ENCODE measurements at places on chromosomes 7 and 10.
A peak's percentile ranks its signal among the peaks of the same experiment; 100 is the strongest.

GRCh38 chr10:2487921-2488320 is 579.4 kb upstream of the PFKP start:
- DNase-seq = no peak

DNA sequence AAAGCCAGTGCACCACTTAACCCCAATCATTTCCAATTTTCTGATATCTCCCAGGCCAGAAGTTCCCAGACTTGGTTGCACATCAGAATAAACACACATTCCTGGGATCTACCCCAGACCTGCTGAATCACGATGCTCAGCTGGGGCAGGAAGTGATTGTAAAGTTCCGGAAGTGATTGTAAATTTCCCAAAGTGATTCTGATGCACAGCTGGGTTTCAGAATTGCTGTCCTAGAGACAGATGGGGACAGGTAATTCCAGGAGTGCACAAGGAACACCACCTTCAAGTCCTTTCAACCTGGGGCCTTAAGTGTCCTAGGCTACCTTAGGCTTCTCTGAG is 104.2 kb upstream of the EEPD1 start:
- no peak for DNase-seq

GRCh38 chr10:132461103-132461682 is 64.2 kb downstream of the PWWP2B start:
- no peak for DNase-seq

DNA sequence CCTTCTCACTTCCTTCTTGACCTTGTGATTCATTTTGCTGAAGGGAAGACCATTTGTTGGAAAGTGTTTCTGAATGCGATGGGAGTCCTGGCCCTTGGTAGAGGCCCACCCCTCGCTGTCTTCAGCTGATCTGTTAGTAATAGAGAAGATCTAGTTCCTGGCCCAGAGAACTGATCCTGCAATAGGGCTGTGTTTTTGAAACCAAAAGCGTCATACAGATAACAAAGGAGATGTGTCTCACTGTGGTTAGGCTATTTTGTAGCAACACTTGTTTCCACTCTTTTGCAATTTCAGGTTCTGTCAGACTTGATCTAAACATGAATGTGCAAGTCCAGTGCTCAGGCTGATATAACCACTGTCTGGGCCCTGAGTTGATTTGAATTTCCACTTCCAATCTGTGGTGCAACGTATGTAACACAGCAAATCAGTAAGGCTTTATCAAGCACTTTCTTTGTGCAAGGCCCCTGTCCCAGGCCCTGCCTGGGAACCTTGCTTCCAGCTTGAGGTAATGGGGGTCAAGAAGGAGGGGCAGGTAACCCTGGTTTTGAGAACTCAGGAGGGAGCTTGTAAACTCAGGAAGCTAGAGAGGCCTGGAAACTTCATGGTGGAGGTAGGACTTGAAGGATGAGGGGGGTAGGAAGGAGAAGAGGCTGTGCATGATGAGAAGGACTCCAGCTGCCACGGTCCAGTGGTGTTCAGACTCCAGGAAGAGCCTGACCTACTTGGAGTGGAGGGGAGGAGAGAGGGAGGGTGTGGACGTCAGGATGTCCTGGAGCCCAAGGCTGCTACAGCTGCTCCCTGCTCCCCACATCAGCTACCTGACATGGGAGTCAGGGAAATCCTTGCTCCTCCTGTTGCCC is 42.2 kb upstream of the SRGN start:
- no peak for DNase-seq

- no peak for DNase-seq
Observed at GRCh38 chr7:94605031-94605430, 50.9 kb downstream of the SGCE start.

DNA sequence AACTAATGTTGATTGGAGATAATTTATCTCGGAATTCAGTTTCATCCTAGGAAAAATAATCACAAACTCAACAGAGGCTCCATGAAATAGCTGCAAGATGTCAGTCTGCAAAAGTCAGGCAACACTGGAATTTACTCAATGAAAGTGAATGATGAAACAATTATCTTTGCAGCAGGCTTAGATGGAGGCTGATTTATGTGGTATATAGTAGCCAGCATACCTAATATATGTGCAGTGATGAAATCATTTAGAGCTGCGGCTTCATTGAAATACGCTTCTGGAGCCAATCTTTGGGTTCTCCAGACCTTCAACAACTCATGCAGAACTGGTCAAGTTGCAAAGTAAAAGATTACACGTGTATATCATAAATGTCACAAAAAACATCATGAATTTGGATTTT is 113.3 kb downstream of the ITGA8 start:
- DNase-seq = no peak

GRCh38 chr7:7639847-7640220 is 718 bp upstream of the UMAD1 start:
- no peak for DNase-seq

DNA sequence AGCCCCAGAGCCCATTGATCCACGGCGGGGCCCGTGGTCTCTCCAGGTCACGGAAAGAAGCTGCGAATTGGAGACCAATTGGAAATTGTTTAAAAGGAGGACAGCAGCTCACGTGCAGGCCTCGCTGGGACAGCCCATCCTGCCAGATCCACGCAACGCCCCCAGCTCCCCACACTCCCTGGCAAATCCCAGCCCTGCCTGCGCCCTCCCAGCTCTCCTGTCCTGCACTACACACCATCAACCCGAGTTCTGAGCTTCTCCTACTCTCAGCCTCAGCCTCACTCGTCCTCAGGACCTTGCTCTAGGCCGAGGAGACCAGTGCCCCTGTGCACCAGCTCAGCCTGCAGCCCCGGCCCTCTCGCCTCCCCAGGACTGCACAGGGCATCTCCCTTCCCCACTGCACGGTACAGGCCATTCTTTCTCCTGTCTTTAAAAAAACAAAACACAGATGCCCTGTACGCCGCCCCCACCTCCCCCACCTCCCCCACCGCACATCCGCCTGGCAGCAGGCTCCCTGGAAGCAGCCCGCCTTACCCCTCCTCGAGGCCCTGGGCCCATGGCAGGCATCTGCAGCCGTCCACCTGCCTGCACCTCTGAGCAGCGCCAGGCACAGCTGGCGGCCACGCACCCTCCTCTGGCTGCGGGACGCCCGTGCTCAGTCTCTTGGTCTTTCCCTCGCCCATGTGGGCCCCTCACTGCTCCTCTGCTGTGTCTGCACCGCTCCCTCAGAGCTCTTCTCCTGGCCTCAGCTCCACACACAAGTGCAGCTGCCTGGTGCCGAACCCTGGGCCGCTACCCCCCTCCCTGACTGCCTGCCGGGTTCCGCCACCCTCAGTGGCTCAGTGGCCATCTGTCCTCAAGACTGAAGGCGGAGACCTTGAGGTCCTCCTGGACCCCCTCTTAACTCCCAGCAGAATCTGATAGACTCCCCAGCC is 48.5 kb upstream of the SUN1 start:
- DNase-seq = peak; percentile 18

DNA sequence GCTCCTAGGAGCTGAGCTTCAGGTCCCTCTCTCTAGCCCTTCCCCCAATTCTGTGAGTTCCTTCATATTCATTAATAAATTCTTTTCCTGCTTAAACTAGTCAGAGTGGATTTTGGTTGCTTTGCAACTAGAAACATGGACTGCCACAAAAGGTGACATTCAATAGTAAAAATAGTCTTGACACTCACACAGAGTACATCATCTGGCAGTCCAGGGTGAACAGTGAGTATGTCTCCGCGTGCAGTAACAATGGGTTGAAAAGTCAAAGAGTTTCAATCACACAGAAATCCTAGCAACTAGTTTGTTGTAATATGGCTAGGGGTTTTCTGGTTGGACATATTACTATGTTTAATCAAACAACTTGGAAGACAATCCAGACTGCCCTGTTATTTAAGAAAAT is 168.8 kb upstream of the TBX20 start:
- DNase-seq = no peak

GRCh38 chr7:31120800-31121513 is 68.8 kb downstream of the ADCYAP1R1 start:
- no peak for DNase-seq

GRCh38 chr7:100132697-100133151 is 6.0 kb downstream of the MBLAC1 start:
- peak; percentile 86 for DNase-seq

- DNase-seq = no peak
Observed at GRCh38 chr7:39525926-39526325, 40.3 kb upstream of the YAE1 start.

GRCh38 chr10:123083811-123084210 is 52.0 kb upstream of the HMX3 start:
- DNase-seq = no peak

GRCh38 chr7:12909483-12909882 is 222.1 kb downstream of the ARL4A start:
- DNase-seq = no peak

DNA sequence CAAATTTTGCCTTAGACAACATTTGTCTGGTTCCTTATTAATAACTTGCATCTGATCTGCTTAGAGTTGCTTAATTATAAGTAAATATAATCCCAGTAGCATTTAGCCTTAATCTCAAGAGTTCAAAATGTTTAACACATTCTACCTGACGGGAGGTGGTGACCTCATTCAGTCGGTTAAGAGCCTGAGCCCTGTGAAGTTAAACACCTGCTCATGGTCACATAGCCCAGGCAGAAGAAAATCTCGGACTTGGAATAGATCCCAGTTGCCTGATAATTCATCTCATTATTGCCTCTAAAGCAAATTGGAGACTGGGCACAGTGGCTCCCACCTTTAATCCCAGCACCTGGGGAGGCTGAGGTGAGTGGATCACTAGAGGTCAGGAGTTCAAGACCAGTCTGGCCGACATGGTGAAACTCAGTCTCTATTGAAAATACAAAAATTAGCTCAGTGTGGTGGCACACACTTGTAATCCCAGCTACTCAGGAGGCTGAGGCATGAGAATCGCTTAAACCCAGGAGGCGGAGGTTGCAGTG is 18.6 kb upstream of the ASCC1 start:
- peak; percentile 37 for DNase-seq

DNA sequence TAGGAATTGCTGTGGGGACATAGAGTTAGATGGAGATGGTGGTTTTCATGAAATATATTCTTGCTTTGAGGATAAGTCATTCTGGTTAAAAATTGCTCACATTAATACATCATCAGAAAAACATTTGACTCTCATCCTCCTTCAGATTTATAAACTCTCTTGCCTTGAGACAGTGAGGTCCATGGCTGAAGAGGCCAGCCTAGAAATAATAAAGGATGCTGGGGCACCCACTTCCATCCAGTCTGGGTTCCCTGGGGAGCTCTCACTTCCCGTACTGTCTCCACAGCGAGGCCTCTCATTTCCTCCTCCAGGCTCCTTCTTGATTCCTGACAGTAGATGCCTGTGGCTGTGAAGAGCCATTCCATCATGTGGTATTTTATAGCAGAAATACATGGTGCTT is 73.3 kb upstream of the PRKG1 start:
- no peak for DNase-seq

- DNase-seq = no peak
Observed at GRCh38 chr10:114310346-114310745, 71.3 kb downstream of the VWA2 start.

DNA sequence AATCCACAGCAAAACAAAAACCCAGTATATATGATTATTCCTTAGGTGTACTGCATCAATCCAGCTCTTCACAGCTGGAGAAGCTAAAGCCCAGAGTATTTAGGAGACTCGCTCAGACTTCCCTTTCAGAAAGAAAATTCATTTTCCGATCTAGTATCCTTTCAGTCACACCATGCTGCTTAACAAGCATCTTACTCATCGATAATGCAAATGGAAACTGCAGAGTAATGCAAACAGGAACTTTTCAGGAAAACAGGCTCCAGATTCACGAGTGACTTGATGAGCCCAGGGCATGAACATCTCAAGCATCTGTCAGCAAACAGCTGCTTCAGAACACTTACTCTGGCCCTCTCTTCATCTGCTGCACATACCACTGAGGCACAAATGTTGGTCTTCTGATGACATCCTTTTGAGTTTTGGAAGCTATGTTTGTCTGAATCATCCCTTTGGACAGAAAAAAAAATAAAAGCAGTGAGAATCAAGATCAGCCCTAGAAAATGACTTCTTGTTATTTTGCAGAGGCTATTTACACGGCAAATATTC is 24.9 kb upstream of the ZC3HAV1L start:
- DNase-seq = no peak

DNA sequence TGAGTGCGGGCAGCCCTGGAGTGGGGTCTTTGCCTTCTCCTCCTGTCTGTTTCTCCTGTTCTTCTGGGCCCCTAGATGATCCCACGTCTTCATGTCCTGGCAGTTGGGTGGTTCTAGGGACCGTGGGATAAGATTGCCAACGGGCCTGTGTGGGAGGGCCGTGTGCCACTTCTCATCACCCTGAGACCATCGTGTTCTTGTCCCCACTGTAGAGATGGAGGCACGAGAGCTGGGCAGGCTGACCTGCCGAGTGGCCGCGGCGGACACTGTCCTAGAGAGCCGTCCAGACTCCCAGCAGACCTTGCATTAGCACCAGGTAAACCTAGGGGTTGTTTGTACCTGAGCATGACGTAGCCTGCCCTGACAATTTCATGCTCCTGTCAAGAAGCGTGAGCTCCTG is 18.5 kb upstream of the UBE3C start:
- DNase-seq = no peak

DNA sequence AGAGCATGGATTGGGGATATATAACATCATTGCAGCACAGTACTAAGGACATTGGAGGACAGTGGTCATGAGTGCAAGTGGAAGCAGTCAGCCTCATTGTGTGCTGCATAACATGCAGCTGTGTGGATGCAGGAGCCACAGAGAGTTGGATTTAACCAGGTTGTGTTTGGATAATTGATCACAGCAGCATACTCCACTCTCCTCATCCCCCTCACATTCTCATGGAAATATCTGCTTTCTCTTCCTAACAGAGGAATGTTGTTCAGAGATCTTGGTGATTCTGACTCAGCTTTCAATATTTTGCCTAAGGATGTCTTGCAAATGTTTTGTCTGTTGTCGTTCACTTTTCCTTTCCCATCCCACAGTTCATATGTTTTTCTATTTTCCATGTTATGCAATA is 31.8 kb upstream of the LSM8 start:
- no peak for DNase-seq

DNA sequence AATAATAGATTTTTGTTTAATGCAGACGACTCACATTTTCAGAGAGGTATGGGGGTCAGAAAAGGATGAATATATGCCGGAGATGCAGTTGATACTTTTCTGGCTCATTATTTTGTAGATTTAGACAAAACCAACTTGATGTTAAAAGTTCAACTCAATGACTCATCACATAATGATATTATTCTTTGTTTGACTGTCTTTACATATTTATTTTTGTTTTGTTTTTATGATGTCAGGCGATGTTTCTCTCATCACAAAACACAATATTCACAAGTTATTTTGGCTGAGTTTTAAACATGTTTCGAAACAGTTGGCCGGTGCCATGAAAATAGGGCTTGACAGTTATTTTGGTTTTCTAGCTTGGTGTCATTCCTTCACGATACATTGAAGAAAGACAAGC is 1.3 kb downstream of the GJD4 start:
- DNase-seq = no peak

- DNase-seq = no peak
Observed at GRCh38 chr7:111508387-111508786, 53.9 kb downstream of the IMMP2L start.

GRCh38 chr7:19465861-19466260 is 243.0 kb downstream of the POLR1F start:
- DNase-seq = no peak

GRCh38 chr7:68107968-68108367 is 1111.3 kb downstream of the TYW1 start:
- DNase-seq = no peak

GRCh38 chr10:18345308-18345707 is 205.1 kb downstream of the CACNB2 start:
- no peak for DNase-seq

Data from D341Med (cell line).